ENCODE measurements at places on chromosomes 2 and 18.

- DNase-seq: no peak
Measured at GRCh38 chr2:10282611-10283105, 20.0 kb upstream of the HPCAL1 start.

- DNase-seq: no peak
Measured at GRCh38 chr2:26299471-26300101, 46.4 kb upstream of the SELENOI start.

GRCh38 chr2:70751881-70752280, 16.1 kb downstream of the ADD2 start:
- no peak for DNase-seq

GRCh38 chr2:183059561-183059960, 19.0 kb upstream of the DUSP19 start:
- no peak for DNase-seq

DNA sequence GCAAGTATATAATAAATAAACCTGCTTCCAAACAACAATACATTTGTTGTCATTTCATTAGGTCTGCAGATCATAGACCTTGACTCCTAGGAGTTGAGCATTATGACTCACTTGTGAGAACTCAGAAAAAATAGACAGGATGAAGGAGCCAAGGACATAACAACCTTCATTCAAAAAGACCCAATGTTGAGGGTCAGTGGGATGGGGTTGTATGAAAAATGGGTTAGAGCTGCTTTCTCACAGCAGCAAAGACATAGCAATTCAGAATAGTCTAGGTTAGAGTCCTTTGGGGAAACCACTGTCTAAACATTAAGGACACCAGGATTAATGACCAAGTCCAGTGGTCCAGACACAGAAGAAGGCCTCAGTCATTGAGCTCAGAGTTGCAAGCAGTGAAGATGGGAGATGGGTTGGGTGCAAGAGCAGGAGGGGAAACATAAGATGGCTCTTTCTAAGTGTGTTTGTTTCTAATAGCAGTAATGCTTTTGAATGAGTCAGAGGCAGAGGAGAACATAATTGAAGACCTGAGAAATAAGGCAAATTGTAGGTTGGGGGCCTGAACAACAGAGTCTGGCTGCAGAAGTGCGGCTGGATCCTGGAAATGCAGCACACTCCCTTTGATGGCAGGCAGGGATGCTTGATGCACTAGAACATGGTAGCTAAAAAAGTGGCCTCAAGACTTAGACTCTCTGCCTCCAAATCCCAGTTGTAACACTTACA, 3.7 kb upstream of the SERPINB10 start:
- DNase-seq: no peak

DNA sequence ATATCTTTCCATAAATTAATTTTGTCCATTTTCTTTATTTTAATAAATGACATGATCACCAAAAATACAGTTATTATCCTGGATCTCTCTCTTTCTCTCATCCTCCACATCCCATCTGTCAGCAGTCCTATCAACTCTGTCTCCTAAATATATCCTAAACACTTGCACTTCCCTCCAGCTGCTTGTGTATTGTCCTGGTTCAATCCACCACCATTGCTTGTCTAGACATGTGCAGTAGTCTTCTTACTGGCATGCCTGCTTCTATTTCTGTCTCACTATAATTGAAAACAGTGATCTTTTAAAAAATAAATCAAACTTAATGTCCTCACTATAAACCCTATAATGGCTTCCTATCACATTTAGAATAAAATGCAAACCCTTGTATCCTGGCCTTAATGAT, 2168.6 kb upstream of the PIK3C3 start:
- peak; percentile 25 for DNase-seq

DNA sequence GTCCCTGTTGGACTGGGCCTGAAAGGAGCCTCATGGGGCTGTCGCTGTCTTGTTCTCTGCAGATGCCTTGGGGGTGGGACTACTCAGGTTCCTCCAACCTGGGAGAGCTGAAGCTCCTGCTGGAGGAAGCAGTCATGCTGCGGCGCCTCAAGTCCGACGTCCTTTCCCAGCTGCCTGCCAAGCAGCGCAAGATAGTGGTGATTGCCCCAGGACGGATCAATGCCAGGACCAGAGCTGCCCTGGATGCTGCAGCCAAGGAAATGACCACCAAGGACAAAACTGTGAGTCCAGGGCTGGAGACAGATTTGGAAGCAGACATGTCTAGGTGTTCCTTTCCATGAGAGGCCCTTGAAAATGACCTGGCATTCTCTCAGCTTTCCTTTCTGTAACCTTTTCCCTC, 38.5 kb downstream of the SMARCAL1 start:
- DNase-seq: no peak

Measured in NCI-H146 (cell line).